HCEC 1CT (cell line): ENCODE measurements at places on chromosomes 11 and 22.

- no peak for DNase-seq
These were observed 52.5 kb upstream of the TTC12 start for GRCh38 chr11:113261709-113262475.

DNA sequence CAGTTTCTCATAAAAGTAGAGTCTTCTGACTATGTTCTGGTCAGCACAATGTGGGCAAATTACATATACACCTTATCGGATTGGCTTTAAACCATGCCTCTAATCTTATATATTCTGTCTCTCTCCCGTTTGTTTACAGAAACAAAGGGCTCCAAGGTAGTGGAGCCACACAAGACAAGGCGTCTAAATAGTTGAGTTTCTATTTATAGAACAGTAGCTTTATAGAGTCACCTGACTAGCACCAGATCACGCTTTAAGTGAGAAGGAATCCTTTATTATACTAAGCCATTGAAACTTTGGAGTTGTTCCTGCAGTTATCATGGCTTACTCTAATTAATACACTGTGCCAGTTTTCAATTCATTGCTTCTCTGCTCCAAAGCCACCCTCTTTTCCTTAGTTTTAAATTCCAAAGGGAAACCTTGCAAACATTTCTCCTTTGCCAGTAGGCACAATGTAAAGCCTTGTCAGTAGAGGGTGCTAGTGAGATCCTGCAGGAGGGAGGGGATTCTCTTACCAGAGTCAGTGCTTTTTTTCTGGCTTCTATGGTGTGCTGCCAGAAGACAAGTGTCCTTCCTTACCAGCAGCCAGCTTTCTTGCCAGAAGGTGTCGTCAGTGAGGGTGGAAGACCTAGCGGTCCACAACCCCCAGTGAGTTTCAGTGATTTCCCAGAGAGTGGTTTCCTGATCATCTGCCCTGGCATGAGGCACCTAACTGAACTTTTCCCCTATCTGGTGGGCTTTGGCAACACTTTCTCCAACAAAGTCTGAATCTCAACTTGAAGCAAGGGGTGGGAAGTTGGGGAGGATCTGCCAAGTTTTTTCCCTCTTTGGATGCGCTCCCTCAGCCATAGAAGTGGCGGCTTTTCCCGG, 71.7 kb downstream of the RAB38 start:
- peak; percentile 41 for DNase-seq

- no peak for DNase-seq
These were observed 53.9 kb upstream of the ANO1 start for GRCh38 chr11:70024036-70024772.

DNA sequence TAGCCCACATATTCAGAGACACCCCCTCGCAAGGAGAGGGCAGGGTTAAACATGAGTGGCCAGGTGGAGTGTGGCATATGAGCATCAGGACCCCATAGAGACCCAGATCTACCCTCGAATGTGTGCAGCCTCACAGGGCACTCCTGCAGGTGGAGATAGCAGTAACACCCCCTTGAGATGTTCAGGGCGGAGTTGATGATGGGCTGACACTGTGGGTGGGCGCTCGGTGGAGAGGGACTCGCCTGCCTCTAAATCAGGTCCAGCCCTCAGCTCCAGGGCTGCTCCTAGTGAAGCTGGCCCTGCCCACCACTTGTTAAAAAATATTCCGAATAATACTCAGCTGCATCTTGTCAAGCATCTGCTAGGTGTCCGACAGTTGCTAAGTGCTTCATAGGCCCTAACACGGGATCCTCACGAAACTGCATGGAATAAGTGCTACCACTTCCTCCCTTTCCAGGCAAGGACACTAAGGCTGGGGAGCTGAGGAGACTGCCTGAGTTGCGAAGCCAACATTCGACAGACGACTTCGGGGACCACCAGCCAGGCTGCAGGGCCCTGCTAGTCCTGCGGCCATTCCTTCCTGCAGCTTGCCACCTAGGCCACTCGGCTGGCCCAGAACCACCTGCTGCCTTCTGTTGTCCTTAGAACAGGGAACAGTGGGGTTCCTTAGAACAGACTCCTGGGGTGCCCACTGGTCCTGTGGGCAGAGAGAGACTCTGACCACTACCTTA, 74.0 kb upstream of the WNT11 start:
- DNase-seq = no peak

GRCh38 chr11:59289356-59290181, 69.1 kb upstream of the OR5AN1 start:
- no peak for DNase-seq

GRCh38 chr11:134925432-134925831, 513.4 kb upstream of the B3GAT1 start:
- DNase-seq = no peak

DNA sequence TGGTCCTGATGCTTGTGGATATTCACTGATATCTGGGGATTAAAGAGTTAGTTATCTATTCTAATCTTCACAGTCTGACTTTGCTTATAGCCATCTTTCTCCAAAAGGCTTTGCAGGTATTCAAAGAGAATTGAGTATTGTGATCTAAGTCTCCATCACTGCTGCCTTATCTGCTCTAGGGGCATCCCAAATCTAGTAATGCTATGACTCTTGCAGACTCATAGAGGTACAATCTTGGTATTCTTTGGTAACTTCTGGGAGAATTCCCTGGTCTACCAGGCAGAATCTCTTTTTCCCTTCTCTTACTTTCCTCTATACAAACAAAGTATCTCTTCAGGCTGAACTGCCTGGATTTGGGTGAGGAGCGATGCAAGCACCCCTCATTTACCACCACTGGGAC, 746.3 kb downstream of the JRKL start:
- no peak for DNase-seq
